Fibroblast of skin of left biceps (primary cell): ENCODE measurements at places on chromosomes 5 and 9.

GRCh38 chr5:926417-927171 is 33.9 kb downstream of the TRIP13 start:
- no peak for DNase-seq

DNA sequence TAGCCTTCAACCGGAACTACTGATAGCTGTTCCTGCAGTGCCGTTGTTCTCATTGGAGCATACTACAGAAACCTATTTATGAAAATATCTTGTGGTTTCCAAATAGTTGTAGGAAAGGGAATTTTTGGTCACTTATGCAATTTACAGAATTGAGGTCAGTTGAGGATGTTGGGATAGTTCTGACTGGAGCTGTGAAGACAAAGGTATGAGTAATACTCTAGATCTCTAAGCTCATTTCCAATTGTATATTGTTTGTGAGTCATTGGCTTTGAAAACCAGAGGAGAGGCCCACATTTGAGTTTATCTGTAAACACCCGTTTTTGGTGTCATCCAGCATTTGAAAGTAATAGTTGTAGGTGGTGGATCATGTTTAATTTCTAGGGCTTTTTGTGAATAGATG is 561.3 kb upstream of the WWC1 start:
- DNase-seq, result peak; percentile 97

- DNase-seq, result no peak
These were observed 6.0 kb downstream of the NACC2 start for GRCh38 chr9:136088939-136089696.

DNA sequence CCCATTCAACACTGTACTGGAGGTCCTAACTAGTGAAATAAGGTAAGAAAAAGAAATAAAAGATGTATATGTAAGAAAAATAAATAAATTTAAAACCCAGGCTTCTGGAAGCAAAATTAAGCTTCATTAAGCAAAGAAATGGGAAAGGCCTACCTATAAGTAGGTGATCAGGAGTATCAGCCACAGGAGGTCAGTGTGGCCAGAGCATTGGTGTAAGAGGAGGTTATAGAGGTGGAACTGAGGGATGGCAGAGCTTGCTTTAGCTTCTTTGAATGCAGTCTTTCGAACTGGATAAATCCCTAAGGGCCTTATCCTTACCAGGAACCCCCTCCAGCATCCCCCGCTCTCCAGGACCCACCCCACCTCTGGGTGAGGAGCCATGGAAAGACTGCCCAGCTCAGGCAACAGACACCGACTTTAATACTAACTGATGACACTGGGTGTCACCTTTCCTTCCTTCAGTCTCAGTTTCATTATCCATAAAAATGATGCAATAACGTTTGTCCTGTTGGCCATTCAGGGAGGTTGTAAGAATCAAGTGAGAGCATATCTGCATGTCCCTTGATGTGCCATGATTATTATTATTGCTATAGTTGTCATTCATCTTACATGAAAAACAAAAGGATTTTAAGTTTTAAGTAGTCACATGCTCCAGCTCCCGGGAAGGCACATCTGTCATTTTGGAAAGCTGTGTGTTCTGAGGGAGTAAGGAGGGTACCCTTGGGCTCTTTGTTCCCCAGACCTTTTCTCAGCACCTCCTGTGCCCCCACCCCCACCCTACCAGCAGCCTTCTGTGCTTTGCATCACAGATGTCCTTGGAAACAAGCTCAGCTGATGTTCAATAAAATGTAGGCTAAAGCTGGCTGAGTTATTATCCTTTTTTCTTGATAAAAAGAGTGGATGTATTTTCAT is 50.8 kb upstream of the CTNNA1 start:
- no peak for DNase-seq
